KG1 (cell line): ENCODE measurements at places on chromosomes 1 and 21.
A peak's percentile ranks its signal among the peaks of the same experiment; 100 is the strongest.

DNA sequence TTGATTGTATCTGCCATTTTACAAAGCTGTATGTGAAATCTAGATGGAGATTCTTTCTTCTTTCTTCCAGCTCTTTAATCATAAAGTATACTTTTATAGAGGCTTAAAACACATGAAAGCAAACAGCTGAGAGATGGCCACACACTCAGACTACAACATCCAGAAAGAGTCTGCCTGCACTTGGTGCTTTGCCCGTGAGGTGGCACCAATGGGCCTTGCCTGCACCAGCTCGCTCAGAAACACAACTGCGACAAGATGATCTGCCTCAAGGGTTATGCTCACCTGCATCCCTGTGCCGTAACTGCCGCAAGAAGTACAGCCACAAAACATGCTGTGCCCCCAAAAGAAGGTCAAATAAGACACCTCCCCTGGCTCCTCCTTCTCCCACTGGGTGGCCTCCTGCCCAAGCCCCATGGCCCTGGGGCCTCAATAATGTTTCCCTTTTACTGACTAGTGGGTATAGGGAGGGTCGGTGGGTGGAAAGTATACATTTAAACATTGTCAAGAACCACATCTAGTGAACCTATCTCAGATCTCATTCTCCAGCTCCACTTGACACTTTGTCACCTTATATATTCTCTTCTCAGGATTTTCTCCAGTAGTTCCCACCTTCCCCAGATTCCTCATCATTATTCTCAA, 66.7 kb upstream of the ANGPTL3 start:
- DNase-seq = no peak

DNA sequence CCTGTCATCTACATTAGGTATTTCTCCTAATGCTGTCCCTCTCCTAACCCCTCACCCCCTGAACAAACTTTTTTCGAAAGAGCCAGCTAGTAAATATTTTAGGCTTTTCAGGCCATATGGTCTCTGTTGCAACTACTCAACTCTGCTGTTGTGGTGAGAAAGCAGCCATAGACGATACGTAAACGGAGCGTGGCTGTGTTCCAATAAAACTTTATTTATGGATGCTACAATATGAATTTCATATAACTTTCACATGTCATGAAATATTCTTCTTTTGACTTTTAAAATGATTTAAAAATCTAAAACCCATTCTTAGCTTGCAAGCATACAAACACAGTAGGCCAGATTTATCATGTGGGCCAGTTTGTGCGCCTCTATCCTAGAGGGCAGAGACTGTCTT, 11.2 kb upstream of the RPS6KA1 start:
- DNase-seq = no peak

- DNase-seq = peak; percentile 81
Measured at GRCh38 chr1:224168859-224169380, 14.1 kb upstream of the DEGS1 start.

- DNase-seq = no peak
Measured at GRCh38 chr1:195745189-195746010, 862.8 kb downstream of the KCNT2 start.

DNA sequence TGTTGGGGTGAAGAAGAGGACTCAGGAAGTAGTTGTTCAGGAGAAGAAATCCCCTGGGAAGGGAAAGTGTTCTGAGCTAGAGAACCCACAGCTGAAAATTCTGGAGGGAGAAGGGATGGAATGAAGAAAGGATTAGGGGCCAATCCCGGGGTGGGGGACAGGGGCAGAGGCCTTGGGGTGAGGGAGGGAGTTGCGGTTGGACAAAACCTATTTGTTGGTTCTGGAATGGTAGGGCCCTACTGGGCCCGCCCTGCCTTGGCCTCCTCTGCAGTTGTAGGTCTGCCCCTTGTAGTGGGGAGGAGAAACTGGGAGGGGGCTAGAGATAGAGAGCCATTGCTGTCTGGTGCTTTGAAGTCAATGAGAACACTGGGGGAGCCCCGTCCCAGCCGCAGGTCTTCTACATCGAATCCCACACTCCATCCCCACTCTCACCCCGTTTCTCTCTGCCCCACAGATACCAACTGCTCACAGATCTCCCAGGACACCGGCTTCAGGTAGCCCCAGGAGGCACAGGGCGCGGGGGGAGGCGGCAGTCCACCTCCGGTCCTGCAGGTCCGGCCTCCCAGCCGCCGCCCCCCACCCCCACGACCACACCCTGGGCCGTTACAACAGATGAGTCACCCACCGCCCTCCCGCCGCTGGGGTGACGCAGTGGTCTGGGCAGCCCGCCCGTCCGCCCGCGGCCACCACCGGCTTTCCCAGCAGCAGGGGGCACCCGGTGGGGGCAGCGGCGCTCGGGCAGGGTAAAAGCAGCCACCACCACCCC, 1.1 kb downstream of the TAGLN2 start:
- DNase-seq = no peak

- DNase-seq = no peak
Measured at GRCh38 chr1:94863297-94863911, 43.2 kb downstream of the SLC44A3 start.

DNA sequence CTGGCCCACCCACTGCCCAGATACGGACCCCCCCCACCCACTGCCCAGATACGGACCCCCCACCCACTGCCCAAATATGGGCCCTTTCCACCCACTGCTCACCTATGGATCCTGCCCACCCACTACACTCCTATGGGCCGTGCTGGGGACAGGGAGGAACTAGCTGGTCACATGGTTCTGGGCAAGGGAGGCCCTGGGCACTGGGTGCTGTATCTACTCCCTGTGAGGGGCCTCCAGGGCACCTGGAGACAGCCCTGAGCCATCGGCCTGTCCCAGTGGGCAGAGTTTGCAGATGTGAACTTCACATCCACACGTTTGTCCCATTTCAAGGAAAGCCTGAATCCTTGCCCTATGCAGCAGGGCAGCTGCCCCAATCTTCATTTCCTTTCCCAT, 71.4 kb upstream of the COL6A1 start:
- no peak for DNase-seq

- DNase-seq = no peak
Measured at GRCh38 chr1:59188413-59189213, 108.3 kb upstream of the FGGY start.

DNA sequence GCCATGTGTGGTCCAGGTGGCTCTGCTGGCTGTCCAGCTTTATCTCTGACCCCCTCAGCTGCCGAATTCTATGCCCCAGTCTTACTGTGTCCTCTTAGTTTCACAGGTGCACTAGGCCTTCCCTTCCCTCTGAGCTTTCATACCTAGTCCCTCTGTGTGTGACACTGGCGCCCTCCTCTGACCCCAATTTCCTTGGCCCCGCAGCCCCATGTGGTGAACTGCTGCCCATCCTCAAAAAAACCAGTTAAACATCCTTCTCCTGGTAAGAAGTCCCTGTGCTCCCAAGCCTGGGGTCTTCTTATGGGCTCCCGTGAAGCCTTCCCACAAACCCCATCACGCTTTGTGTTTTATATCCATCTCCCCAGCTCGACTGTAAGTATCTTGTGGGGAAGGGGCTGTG, 93.9 kb upstream of the TSPAN2 start:
- DNase-seq = no peak

DNA sequence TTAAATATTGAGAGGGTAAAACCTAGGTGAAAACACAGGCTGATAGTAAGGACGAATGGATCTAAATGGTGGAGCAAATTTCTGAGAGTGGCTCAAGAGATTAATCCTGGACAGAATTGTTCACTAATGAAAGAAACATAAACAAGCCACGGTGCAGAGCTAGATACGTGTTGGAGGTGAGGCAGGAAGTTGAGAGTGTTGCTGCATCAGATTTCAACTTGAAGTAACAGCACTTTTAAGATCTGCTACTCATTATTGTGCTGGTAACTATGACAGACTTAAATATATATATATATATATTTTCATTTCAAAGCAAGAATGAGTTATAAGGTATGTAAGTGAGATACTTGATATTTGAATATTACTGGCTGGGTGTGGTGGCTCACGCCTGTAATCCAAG, 64.9 kb downstream of the PTGS2 start:
- DNase-seq = no peak

- DNase-seq = no peak
Measured at GRCh38 chr1:50424045-50424883, 1.0 kb upstream of the DMRTA2 start.

DNA sequence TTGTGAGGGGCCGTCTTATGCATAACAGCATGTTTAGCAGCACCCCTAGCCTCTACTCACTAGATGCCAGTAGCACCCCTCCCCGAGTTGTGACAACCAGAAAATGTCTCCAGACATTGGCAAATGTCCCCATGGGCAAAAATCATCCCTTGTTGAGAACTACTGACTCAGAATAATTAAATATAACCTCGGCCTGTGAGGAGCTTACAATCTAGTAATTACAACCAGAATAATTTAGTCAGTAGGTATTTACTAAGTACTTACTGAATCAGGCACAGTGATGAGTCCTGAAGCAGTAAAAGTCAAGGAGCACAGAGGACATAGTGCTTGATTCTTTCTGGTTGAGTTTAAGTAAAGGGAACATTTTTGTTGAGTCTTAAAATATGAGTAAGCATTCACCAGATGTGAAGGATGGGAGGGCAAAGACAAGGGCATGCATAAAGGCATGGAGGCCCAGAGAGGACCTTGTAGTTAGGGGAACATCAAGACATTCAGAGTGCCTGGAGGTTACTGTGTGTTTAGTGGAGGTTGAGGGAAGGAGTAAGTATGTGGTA, 44.1 kb upstream of the KCNQ4 start:
- DNase-seq = no peak

- DNase-seq = no peak
Measured at GRCh38 chr1:227559499-227559898, 3.9 kb upstream of the ZNF678 start.

GRCh38 chr1:111615870-111616715, 3.5 kb upstream of the RAP1A start:
- DNase-seq = peak; percentile 25

GRCh38 chr1:203331224-203331623, 19.7 kb downstream of the FMOD start:
- DNase-seq = no peak

GRCh38 chr1:65992165-65992821, 199.6 kb downstream of the PDE4B start:
- DNase-seq = no peak

- DNase-seq = no peak
Measured at GRCh38 chr1:239308701-239309333, 77.6 kb upstream of the CHRM3 start.

DNA sequence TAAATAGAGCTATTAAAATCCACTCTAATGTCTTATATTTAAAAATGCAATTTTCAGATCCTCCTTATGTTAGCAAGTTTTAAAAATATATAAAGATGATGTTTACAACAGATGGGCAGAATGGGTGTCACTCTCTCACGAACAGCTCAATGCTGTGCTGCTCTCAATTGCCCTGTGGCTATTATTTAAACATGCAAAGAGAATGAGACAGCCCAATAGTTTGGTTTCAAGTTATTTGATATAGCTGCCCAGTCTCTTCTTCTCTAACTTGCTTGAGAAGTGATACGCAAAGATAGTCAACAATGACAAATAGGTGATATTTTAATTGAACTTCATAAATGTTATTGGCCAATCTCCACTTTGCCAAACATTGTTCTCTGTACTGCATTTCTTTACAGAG, 199.3 kb upstream of the GREM2 start:
- no peak for DNase-seq

DNA sequence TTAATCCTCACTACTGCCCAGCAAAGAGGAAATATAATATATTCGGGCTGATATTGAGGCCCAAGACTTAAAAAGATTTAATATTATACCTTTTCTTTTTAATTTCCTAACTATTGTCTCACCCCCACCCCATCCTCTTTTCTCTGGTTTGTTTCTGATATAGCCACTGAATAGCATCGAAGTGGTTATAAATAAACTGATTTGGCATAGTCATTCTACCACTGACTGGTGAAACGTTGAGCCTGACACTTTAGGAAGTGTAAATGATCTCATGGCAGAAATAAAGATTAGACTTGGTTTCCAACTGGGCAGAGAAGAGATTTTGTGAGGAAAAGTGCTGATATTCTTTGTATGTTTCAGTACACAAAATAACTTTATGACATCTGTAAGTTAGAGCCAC, 39.3 kb downstream of the DTL start:
- no peak for DNase-seq

DNA sequence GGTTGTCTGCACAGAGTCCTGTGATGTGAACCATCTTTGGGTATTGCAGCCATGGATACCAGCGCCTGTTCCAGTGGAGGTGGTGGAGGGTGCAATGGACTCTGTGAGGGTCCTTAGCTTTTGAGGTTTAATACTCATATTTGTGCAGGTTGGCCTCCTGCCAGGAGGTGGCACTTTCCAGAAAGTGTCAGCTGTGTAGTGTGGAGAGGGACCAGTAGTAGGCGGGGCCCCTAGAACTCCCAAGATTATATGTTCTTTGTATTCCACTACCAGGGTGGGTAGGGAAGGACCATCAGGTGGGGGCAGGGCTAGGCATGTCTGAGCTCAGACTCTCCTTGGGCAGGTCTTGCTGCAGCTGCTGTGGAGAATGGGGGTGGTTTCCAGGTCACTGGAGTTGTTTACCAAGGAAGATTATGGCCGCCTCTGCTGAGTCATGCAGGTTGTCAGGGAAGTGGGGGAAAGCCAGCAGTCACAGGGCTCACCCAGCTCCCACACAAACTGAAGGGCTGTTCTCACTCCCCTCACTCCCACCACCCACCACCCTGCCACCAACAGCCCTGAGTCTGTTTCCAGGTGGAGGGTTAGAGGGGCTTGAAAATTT, 31.2 kb upstream of the ZNF678 start:
- DNase-seq = no peak

GRCh38 chr1:2311184-2312032, 79.9 kb downstream of the MORN1 start:
- no peak for DNase-seq

DNA sequence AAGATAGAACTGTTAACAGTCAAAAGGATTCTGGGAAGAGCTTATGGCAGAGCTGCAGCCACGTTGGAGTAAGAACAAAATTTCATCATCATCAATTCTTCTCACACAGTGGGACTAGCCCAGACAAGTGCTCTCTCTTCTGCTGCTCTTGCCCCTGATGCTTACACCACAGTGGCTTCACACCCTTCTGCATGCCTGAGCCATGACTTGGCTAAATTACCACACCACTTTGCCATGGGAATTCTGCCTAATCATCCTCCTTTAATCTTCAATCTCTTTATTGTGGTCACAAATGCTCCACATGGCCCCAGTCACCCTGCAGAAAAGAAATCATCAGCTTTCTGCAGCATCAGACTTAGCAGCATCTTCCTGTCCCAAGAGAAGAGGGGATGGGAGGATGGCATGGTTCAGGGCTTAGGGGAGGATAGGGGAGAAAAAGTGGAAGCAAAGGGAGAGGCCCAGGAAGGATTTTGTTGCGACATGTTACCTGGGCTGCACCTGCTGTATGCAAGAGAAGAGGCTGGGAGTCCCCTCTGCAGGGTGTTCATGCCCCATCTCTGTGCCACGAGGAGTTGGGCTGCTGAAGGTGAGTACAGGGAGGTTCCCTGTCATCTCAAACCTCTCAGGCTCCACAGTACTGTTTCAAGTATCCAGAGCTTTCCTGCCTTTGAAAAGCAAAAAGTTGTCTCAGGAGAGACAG, 9.0 kb upstream of the RPTN start:
- no peak for DNase-seq
